ENCODE measurements at places on chromosomes 13 and 19. TPM values are rescaled to one million over a fixed set of nuclear protein-coding genes. Genes with fewer than 3 reads are reported as not detected.

DNAJB1 gene
- 80.0 TPM for total RNA-seq

OR7A5 gene
- total RNA-seq: not detected

ZNF135 gene
- 5.5 TPM for total RNA-seq

IL17D gene
- total RNA-seq: 10.7 TPM

PLIN3 gene
- total RNA-seq: 77.9 TPM

ZNF536 gene
- not detected for total RNA-seq

DNA sequence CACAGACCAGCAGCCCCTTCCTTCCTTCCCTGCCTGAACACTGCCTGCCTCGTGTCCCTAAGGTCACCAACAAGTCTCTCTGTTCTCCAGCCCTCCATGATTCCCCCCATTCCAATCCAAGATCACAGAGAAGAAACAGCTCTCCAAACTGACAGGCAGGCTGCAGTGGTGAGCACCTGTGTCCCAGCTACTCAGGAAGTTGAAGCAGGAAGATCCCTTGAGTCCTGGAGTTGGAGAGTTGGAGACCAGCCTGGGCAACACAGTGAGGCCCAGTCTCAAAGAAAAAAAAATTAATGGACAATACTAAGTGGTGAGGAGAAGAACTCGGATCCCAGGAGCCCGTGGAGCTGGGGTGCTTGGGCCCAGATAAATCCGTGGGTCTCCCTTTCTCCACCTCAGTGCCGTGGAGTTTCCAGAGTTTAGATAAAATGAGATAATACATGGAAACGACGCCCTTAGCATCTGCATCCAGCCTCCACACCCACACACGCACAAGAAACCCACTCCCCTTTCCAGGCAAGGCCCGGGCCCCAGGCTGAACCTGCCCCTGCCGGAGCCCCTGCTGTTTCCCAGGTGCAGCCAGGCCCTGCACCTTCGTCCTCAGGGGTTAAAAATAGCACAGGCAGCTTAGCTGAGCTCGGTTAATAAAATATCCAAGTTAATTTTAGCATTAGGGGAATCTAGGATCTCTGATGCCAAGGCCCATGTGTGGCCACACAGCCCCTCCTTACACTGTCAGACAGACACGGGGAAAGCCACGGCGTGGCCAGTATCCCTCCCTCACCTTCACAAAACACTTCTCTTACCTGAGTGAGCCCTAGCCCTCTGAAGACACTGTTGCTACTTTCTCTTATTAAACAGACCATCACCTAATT lies 4.7 kb downstream of the RASA3 start:
- DNase-seq: no peak

DNA sequence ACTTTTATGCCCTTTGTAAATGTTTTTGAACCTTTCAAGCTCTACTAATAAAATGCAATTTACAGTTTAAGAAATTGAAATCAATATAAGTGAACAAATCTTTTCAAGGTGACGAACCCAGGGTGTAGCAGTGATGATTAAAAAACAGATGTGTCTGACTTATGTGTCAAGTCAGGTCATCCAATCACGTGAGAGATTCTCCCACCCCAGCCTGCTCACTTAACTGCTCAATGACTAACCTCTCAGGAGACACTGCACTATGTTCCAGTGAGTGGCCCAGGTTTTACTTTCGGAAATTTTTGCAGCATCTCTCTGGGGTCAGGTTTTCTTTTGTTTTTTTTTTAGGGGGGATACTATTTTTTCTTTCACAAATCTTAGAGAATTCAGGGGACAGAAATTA lies 60.7 kb downstream of the ZNF429 start:
- DNase-seq: no peak

- DNase-seq: peak; percentile 96
Observed at GRCh38 chr19:56567274-56568120, at the start of gene ZNF470. Gene ZNF470, plus strand, starts transcription at chr19:56567468. Its CDS starts 2,844 bp downstream, at chr19:56570312.

GRCh38 chr13:41751277-41751676 lies 209.6 kb downstream of the VWA8 start:
- DNase-seq: no peak

DNA sequence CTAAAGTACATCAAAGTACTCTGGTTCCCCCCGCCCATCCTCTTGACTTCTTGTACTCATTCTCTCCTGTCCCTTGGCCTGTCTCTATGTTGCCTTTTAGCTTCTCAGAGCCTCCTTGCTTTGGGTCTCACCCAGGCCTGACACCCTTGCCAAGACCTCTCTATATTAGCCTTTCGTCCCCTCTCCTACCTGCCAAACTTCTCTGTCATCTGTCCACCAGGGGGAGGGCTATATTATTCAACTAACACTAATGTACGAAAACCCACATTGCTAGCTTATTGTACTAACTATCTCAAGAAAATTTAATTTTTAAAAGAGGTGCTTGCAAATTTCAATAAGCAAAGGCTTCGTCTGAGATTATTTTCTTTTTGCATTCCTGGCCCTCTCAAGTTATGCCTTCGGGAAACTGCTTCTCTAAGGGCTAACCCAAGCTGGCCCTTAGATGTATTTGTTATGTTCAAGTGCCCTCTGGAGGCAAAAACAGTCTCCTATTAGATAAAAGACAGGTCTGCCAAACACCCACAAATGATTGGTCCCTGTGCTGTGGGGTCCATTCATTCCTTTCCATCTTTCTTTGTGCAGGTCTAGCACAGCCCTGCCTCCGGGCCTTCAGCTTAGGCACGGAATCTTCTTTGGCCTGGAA lies 6.3 kb upstream of the MRPS31 start:
- peak; percentile 46 for DNase-seq

GRCh38 chr13:109989155-109989554 lies 202.8 kb upstream of the IRS2 start:
- DNase-seq: no peak

- DNase-seq: no peak
Observed at GRCh38 chr13:107217251-107217650, 649.3 kb upstream of the ARGLU1 start.

- no peak for DNase-seq
Observed at GRCh38 chr13:22110368-22110767, 439.5 kb downstream of the FGF9 start.

- peak; percentile 97 for DNase-seq
Observed at GRCh38 chr19:8361921-8362793, 1.8 kb upstream of the ANGPTL4 start.

All from osteocyte (in vitro differentiated cells).